ENCODE measurements at places on chromosomes 11 and 22. TPM values are rescaled to one million over a fixed set of nuclear protein-coding genes. Genes with fewer than 3 reads are reported as not detected.

The APOL5 gene
- not detected for total RNA-seq

The ACER3 gene
- 5.7 TPM for total RNA-seq

The CD3E gene
- total RNA-seq: not detected

DNA sequence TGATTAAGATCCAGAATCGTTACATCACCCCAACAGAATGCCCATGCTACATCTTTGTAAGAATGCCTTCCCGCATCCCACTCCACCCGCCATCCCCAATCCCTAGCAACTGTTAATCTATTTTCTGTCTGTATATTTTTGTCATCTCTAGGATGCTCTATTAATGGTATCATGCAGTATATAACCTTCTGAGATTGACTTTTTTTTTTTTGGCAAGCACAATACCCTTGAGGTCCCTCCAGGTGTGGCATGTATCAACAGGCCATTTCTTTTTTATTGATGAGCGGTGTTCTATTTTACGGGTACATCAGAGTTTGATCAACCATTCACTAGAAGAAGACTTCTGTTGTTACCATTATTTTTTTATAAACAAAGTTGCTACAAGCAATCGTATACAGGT, 30.2 kb upstream of the SCN3B start:
- DNase-seq: no peak

DNA sequence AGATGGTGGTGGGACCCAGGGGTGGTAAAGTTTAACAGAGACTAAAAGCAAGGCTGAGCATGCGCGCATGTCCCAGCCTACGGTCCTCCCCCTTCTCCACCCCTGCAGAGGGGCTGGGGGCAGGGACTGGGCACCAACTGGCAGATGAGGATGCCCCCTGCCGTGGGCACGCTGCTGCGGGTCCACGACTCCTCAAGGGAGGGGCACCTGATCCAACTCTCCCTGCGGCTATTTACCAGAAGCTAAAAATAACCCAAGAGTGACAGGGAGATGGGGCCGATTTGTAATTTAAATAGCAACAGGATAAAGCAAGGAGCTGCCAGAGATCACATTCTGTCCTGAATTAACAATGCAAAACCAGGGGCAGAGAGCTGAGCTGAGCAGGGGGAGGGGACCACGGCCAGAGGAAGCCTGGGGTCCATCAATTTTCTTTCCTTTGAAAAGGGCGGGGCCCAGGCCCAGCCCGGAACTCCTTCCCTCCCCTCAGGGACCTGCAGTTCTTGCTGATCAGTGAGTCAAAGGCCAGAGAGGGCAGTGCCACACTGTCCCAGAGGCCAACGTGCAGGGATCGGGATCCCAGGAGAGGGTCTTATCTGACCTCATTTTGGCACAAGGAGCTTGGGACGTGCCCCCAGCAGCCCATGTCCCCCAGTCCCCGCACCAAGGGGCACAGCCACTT, 8.1 kb upstream of the DGKZ start:
- DNase-seq: no peak

DNA sequence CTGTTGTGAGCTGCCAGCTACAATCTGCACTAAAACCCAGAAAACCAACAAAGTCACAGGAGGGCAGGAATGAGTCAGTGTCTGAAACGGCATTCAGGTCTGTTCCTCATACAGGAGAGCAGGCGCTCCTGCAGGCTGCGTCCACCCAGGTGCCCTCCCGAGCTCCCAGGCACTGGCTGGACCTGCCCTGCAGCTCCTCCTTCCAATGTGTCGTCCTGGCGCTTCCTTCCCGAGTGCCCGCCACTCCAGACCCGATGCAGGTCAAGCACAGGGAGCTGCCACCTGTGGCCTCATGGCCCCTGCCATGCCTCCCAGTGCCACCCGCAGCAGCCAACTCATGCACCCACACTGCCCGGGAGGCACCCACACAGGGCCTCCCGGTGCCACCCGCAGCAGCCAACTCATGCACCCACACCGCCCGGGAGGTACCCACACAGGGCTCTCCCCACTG, 12.0 kb downstream of the BRD1 start:
- DNase-seq: peak; percentile 25

- DNase-seq: no peak
These were observed 10.9 kb downstream of the CYB561A3 start for GRCh38 chr11:61350803-61351202.

DNA sequence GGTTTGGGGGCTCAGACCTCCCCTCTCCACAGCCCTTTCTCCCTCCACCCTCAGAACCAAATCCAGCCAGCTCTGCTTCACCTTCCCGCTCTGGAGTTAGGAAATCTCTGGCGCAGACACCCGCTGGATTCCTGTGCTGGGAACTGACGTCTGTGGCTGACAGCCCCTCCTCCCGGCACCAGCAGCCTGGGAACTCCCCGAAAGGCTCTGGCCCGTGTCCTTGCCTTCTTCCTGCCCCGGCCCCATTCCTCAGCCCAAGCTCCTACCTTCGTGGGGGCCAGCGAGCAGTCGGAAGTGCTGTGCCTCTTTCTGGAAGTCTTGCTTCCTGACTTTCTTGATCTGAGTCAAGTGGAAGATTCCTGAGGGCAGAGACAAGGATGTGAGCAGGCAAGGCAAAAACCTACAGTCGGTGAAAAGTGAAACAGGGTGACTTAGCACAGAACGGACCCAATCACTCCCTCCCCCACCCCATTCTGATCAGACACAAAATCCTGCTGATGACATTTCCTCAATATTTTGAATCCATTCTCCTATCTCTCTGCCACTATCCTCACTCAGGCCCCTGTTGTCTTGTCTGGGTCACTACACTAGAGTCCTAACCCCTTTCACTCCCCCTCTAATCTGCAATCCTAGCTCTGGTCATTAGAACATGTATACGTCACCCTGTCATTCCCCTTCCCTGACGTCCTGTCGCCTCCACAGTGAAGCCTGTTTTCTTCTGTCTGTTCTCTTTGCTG, 34.1 kb downstream of the CHRDL2 start:
- no peak for DNase-seq

DNA sequence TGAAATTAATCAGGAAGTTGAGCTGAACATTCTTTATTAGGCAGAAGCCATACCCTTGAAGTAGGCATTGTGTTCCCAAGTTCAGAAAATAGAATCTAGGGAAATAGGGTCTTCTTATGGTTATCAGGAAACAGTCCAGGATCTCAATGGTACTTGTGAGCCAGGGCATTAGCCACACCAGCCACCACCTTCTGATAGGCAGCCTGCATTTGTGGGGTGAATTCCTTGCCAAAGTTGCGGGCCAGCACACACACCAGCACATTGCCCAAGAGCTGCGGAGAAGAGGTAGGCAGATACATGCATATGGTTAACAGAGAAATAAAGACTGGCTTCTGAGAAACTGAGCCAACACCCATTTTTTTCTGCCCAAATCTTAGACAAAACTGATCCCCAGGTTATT, 1.5 kb downstream of the HBD start:
- DNase-seq: no peak

DNA sequence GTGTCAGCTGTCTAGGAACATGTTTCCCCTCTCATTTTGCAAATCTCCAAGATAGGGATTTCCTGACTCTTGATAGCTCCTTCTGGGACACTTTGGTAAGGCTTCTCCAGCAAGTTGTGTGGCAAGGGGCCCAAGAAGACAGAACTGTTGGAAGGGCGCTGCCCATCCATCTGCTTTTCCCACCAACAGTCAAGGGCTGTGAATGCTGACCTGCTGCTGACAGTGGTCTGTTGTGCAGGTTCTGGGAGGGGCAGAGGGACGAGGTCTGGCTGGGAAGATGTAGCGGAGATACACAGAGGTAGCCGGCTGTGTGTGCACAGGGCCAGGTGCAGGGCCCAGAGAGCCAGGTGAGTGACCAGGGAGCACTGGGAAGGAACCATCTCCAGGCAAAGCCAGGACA, 12.2 kb downstream of the BCR start:
- DNase-seq: no peak

DNA sequence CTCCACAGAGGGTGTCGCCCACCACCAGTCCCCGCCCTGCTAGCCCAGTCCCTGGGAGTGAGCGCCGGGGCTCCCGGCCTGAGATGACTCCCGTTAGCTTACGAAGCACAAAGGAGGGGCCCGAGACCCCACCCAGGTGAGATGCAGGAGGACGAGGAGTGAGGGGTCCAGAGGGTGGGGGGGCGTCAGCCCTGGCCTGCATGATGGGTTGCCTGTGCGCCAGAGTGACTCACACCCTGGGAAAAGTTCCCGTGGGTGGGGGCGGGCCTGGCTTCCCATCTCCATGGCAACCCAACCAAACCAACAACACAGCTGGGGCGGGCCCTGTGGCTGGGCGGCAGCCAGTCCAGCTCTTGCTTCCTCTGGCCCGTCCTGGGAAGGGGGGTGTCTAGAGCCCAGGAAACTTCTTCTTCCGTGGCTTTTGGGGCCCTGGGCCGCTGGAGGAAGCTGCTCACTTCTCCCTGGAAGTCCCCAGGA, 4.5 kb downstream of the GAS2L1 start:
- DNase-seq: peak; percentile 95
